ENCODE measurements at places on chromosomes 1 and 21.

DNA sequence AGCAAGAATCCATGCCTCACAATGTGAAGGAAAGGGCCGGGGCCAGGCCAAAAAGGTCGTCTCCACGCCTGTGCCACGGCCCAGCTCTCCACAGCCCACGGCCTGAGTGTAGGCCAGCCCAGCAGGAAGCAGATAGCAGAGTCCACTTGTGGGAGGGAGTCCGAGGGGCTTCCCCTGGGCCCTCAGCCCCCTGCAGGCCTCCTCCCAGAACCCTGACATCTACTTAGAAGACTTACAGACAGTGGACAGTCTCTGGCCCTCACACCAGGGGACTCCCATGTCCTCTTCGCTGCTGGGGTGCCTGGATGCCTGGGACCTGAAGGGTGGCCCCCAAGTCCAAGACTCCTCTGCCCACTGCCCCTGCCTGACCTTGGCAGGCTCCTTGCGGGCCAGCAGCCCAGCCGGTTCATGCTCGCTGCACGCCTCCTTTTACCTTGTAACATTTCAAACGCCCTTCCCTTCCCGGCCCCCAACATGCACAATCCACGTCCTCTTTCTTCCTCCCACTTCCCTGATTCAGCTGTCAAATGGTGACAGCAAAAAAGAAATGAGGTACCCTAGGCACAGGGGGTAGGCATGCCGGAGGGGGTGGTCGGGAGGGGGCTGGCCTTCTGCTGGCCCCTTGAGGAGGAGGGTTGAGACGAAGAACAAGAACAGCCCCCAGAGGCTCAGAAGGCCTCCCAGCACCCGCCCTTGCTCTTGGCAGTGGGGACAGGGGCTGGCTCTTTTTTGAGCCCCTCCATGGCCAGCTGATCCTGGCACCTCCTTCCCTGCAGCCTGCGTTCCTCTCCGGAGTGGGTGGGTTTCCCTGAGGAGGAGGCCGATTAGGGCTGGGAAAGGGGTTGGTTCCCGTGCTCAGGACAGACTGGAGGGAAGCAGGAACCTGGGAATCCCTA lies 997 bp upstream of the PTPN7 start:
- DNase-seq, result no peak

GRCh38 chr1:180152588-180152987 lies 2.1 kb upstream of the QSOX1 start:
- no peak for DNase-seq

DNA sequence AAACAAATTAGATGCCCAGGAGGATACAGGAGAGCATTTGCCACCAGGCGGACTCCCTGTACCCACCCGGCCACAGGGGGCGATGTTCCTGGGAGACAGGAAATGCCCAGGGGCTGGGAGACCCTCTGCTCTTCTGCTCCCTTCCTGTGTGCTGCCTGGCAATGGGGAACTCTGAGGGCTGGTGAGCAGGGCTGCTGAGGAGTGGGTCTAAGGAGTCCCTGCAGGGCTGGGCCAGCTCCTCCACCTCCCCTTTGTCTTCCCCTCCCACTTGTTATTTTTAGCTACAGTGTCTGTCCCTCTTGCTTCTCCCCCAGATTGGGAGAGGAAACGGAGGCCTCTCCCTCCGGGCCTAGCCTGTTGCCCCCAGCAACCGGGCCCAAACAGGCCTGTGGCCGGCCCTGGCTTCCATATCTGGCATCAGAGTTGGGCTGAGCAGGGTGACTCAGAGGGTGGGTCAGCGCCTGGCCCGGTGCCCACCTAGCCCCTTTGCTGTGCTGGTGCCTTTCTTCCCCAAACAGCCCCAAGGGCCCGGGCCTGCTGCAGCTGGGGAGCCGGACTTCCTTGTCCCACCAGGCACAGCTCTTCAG lies 11.6 kb downstream of the LMNA start:
- DNase-seq, result peak; percentile 84

DNA sequence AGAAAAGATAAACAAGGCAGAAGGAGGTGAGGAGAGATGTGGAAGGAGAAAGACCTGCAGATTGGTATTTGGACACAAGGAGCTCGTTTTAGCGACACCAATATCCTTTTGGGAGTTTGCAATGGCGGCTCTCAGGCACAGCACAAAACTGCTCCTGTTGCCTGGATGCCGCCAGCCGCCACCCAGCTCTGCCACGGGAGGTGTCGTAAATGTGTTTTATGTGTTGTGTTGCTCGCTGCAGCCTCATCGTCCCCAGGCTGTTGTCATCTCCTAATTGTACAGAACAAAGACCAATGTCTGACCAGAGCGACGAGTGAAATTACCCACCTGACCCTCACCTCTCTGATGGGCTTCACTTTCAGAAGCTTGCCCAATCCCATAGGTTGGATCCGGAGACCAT lies 96.6 kb upstream of the ZNF281 start:
- DNase-seq, result no peak

DNA sequence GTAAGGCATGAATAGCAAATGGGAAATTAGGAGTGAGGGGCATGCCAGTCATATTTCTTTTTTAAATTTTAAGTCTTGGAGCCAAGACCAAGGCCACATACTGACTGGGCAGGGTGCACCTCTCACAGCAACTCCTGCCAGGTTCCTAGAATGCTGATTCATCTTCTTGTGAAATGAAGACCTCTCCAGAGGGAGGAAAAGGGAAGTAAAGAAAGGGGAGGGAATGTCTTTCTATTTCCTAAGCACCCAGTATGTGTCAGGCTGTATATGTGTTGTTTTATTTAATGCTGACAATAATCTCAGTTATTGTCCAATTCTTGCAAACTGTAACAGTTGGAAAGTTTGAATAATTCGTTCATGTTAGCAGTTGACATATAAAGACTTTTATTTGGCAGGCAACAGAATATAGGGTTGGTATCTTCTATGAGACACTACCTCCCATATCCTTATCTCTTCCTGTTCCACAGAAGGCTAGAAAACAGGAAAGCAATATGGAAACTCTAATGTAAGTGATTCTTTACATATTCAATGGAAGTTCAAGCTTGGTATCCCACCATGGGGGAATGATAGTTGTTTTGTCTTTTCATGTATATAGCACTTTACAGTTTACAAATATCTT lies 259.1 kb upstream of the USP24 start:
- no peak for DNase-seq

DNA sequence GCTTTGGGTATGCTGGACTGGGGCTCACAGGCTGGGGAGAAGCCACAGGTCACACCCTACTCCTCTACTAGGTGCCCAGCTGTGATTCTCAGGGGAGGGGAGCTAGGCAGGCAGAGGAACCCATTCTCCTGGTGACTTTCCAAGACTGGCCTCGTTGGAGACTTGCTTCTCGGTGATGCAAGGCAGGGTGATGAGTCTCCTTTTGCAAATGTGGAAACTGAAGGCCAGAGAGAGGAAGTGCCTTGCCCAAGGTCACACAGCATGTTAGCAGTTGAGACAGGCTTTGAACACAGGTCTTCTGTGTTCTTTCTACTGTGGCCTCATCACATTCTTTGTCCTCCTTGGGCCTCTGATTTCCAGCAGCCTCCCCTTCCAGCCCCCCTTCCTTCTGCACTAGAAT lies 20.5 kb upstream of the C1QA start:
- no peak for DNase-seq

- DNase-seq, result no peak
Observed at GRCh38 chr1:205916541-205916940, 26.7 kb downstream of the SLC26A9 start.

DNA sequence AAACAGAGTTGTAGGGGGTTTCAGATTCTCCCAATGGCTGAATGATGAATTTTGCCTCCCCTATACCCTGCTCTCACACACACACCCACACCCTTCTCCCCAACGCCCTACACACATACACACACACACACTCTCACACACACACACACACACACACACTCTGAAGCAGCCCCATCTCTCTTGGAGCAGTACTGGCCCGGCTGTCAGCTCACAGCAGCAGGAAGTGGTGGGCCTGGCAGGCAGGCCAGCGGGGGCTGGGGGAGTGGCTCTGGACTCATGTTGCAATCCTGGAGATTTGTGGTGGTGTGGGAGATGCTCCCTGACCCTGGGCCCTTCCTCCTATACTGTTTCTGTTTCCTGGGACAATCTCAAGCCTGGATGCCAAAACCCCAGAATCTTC lies 2.2 kb downstream of the IKBKE start:
- DNase-seq, result peak; percentile 49

DNA sequence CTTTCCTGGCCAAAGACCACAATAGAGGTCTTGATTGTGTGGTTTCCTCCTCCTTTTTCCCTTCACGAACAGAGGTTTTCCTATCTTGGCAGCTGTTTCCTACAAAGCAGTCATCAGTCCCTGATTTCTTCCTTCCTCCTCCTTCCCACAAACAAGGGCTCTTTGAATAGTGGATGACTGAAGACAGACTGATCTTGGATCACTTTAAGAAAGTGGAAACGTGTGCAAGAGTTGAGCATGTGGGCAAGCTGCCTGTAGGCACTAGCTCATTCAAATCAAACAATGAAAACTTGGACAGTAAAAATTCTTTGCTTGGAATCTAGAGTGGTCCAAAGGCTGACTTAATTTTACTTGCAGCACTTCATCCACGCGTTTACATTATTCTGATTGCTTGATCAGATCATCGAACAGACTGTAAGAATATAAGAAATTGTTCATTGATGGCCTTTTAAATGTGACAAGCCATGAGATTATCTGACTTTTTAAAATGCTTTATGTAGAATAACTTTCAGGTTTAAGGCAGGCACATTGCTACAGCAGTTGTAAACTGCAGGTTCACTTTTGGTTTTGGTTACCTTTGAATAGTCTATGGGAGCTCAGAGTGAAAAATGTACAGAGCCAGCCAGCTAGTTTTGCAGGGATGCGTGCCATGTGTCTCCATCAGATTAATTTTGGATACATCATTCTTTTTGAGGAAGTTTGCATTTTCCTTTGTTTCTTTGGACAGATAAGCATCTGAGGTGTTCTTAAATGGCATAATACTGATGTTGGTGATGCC lies 34.4 kb downstream of the ADGRL2 start:
- no peak for DNase-seq

GRCh38 chr1:174448974-174449373 lies 1.2 kb downstream of the GPR52 start:
- DNase-seq, result no peak

DNA sequence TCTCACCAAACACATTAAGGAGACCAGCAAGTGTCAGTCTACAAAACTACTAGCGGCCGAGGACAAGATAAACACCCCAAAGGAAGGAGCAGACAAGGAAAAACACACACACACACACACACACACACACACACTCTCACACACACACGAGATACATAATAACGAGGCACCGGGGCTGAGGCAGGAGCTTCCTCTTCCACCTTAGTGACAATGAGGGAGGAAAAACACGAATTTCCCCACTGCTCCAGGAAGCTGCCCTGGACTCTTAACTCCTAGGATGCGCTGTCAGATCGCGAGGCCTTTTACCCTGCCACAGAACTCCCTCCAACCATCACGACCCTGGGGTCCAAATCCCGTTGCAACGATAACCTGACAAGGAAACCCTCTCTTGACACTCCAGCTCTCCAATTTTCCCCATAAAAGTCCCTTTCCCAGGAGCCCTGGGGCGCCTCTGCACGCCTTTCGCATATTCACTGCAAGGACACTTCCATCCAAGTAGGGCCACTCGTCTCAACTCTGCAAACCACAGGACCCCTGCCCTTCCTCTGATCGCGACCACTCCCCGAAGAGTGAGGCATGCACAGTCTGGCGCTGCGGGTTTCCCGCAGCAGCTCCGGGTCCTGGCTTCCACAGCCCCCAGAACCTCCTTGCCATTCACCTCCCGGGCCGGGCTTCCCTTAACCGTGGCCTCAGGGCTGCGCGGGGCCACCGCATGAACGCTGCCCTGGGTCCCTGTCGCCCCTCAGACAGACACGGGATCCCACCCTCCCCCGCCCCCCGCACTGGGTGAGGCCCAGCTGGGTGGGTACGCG lies 581 bp downstream of the ETV3 start:
- DNase-seq, result no peak

DNA sequence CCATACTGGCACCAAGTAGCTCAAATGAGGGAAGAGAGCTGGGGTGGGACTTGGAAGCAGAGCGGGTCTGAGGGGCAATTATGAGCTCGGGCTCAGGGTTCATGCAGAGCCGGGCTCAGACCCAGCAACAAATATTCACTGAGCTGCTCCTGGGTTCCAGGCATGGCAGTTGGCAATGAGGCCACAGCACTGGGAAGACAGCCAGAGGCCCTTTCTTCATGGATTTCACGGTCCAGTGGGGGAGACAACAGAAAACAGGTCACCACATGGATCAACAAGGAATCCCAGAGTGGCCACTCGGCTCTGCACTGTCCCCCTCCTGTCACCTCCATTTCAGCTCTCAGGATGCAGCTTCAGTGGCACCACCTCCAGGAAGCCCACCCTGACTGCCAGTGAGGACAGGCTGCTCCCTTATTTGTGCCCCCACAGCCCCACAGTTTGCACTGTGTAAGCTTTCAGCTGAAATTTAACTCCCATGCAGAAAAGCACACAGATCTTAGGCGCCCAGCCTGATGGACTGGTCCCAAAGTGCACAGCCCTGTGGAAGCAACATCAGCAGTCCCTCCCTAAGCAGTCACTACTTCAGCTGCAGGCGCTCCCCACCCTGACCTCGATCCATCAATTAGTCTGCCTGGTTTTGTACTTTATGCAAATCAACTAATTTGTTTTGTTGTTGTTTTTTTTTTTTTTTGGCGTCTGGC lies 22.4 kb downstream of the ARHGEF19 start:
- no peak for DNase-seq

DNA sequence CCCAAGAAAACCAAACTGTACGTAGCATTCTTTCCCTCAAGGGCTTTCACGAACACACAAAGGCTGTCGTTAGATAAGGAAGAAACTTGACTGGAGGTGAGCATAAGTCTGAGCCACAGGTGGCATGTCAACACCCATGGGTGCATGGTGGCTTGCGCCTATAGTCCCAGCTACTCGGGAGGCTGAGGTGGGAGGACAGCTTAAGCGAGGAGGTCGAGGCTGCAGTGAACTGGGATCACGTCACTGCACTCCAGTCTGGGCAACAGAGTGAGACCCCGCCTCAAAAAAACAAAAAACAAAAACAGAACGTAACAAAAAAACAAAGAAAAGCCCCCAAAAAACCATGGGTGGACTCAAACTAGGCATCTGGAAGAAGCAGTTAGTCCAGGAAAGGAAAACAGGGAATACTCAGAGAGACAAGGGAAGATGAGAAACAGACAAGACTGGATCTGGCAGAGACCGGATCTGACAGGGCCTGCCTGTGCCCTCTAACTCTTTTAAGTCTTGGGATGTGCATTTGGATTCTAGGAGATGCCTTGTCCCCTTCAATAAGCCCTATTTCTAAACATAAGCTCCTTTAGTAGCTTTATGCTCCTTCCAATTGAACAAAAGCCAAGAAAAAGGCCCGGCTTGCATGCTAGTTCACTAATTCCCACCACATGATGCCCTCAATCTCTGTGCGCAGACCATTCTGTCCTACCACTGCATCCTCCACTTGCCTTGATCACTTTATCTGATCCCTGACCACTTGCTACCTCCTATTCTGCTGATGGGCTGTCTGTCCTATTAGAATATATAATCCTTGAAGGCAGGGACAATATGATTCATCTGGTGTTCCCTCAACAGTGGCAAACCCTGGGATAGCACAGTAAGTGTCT lies 73.8 kb downstream of the APP start:
- DNase-seq, result no peak
